Activated naive CD8-positive, alpha-beta T cell treated with anti-CD3 and anti-CD28 coated beads, Interleukin-2, amount 10 ng/mL, durations not matched to agents 7 days and 5 days (primary cell): ENCODE measurements at places on chromosomes 11 and 22. TPM values are rescaled to one million over a fixed set of nuclear protein-coding genes. Genes with fewer than 3 reads are reported as not detected.

The WEE1 gene
- 50.5 TPM for total RNA-seq

DNA sequence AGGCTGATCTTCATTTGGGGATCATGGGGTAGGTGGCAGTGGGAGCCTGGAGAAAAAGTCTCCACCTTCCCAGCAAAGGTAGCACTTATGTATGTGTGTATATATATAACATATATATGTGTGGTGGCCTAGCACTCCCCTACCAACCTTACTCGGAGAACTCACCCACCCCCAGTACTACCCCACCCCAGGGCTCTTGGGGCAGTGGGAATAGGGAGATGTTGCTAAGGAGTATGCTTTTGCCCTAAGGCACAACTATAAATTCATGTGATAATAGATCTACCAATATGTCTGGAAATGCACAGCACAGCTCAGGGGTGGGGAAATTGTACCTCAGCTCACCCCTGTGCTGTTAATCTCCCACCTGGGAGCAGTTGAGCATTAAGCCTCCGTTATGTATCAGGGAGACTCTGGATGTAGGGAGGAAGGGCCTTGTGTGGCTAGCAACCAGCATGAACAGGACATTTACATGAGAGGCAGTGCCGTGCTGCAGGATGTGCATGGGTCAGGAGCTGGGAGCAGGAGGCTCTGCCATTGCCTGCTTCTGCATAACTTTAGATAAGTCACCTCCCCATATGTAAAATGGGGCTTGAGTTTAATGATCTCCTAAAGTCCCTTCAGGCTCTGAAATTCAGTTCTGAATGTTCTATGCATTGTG lies 57.3 kb downstream of the C11orf91 start:
- no peak for DNase-seq
- H3K4me1 ChIP-seq: no peaks in the 10 kb centered on the region
- peaks cover 7% of the 10 kb centered on the region for H3K27me3 ChIP-seq
- no peak overlapping the region for H3K4me3 ChIP-seq
- H3K36me3 ChIP-seq: no peaks in the 10 kb centered on the region
- H3K27ac ChIP-seq: no peak overlapping the region

- no peaks in the 10 kb centered on the region for H3K4me1 ChIP-seq
- no peaks in the 10 kb centered on the region for H3K36me3 ChIP-seq
- H3K27ac ChIP-seq: no peak overlapping the region
- DNase-seq: no peak
- no peak overlapping the region for H3K4me3 ChIP-seq
Observed at GRCh38 chr22:47798229-47798628, 1035.8 kb downstream of the TBC1D22A start.

- DNase-seq: no peak
- H3K27ac ChIP-seq: no peak overlapping the region
- H3K27me3 ChIP-seq: peaks cover 17% of the 10 kb centered on the region
Observed at GRCh38 chr11:70582886-70583641, 184.7 kb downstream of the CTTN start.

DNA sequence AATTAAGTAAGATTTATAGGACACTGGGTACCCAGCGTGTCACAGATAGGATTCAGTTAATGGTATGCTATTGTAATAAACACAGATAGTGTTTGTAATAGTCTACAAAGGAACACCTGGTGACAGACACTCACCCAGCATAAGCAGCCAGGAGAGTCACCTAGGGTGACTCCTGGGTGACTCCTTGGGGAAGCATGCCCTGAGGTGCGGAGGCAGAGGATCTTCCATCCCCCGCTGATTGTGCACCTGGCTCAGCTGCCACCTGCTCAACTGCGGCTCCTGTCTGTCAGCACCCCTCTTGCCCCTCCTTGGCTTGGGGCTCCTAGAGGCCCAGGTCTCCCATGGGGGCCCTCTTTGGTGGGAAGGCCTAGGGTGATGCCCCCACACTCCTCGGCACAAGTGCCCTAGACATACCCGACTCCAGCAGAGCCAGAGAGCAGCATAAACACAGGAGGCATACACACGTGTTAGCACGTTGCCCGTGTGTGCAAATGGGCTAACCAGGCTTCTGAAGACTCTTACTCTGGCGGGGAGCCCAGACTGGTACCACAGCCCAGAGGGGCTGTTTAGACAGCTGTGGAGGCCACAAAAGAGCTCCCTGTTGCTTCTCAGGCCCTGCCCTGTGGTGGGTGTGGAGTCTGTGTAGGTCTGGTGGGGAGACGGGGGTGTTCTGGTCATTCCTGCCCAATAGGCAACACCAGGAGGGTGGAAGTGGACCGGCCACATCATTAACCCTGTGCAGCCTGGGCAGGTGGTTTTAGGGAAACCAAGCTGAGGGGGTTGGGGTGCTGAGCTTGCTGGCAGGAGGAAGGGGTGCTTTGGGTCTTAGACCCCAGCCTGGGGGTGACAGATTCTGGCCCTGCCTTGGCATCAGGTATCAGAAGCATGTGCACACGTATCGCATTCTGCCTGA lies 3.0 kb downstream of the INPPL1 start:
- no peaks in the 10 kb centered on the region for H3K27me3 ChIP-seq
- peaks cover 5% of the 10 kb centered on the region for H3K36me3 ChIP-seq
- H3K27ac ChIP-seq: no peak overlapping the region
- H3K4me1 ChIP-seq: peaks cover 15% of the 10 kb centered on the region
- H3K4me3 ChIP-seq: no peak overlapping the region

- peaks cover 2% of the 10 kb centered on the region for H3K27me3 ChIP-seq
- H3K4me1 ChIP-seq: no peaks in the 10 kb centered on the region
- no peak overlapping the region for H3K4me3 ChIP-seq
- no peaks in the 10 kb centered on the region for H3K36me3 ChIP-seq
Observed at GRCh38 chr11:4203603-4204360, 109.2 kb downstream of the RRM1 start.

GRCh38 chr11:96061730-96062129 lies 137.8 kb upstream of the MTMR2 start:
- no peak overlapping the region for H3K27ac ChIP-seq
- H3K27me3 ChIP-seq: no peaks in the 10 kb centered on the region
- DNase-seq: no peak
- H3K4me3 ChIP-seq: no peak overlapping the region

The ABCC8 gene
- not detected for total RNA-seq

DNA sequence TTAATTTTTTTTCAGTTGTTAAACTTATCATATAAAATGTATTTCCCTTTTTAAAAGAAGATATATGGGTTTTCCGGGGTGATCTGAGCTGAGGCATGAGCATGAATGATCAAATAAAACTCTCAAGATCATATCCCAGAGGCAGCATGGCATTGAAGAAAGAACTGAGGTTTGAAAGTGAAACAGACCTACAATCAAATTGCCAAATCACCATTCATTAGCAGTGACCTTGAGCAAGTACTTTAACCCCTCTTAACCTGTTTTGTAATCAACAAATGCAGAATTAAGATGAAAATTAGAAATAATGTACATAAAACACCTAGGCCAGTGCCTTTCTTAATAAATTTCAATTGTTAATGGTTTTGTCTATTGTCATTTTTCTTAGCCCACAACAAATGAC lies 116.0 kb downstream of the RBFOX2 start:
- H3K4me1 ChIP-seq: peaks cover 11% of the 10 kb centered on the region
- no peaks in the 10 kb centered on the region for H3K36me3 ChIP-seq
- no peak overlapping the region for H3K27ac ChIP-seq
- no peak for DNase-seq
- H3K4me3 ChIP-seq: no peak overlapping the region
- peaks cover 4% of the 10 kb centered on the region for H3K27me3 ChIP-seq

The GSTT2 gene
- total RNA-seq: not detected

GRCh38 chr11:28566339-28567089 lies 458.3 kb downstream of the METTL15 start:
- no peak for DNase-seq
- H3K36me3 ChIP-seq: no peaks in the 10 kb centered on the region

DNA sequence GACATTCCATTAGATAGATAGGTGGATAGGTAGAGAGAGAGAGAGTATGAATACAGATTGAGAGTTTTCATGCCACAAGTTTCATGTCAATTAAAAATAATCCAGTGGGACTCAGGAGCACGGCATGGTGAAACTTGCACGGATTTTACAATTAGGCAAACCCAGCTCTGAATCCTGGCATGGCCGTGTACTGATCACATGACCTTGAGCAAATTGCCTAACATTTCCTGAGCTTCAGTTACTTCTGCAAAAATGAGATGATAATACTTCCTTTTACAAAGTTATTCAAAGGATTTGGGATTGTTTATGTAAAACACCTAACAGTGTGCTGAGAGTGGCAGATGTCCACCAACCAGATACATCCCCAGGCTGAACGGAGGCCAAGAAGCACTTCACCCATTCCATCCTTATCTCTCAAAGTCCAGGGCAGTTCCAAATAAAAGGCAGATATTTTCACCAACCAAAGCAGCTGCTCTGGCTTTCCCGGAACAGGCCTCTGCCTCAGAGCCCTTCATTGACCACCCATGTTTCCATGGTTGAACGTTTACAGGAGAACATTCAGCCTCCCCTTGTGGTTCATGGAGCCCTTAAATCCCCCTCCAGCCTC lies 17.9 kb downstream of the APLNR start:
- H3K4me3 ChIP-seq: no peak overlapping the region
- no peaks in the 10 kb centered on the region for H3K36me3 ChIP-seq
- no peaks in the 10 kb centered on the region for H3K4me1 ChIP-seq
- peaks cover 17% of the 10 kb centered on the region for H3K27me3 ChIP-seq

DNA sequence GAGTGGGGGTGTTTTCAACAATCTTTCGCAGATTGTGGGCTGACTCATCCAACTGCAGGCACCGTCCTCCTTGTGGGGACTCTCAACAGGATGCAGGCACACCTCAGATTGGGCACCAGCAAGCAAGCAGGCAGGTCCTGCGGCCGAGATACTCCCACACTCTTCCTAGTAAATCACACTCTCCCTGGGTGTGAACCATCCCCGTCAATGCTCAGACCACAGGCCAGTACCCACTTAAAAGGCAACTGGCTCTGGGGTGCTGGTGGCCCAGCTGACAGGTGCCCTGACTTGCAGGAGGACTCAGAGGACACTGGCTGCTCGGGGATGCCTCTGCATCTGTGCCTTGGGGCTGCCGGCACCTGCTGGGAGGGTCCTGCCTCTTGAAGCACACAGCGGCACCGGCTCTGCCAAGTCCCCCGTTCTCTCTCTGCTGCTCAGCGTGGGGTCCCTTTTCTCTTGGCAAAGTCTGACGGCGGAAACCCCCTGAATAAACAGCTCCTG lies 282.5 kb downstream of the CTTN start:
- H3K36me3 ChIP-seq: no peaks in the 10 kb centered on the region
- peaks cover 4% of the 10 kb centered on the region for H3K27me3 ChIP-seq
- DNase-seq: no peak
- H3K4me1 ChIP-seq: peaks cover 5% of the 10 kb centered on the region
- no peak overlapping the region for H3K4me3 ChIP-seq

DNA sequence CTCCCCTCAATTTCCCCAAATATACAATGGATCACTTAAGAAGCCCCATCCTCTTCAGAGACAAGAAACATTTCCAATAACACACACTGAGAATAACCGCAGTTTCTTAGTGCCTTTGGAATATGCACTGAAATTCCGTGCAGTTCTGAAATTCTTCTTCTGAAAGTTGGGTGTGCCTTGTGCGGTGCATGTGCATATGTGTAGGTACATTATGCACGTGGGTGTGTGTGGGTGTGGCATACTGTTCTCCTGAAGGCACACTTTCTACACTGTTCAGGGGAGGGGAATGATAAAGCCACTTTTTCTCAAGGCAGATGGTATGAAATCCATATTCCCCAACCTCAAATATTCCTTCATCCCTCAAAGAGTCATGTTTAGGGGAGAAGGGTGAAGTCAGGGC lies 1.7 kb downstream of the EXPH5 start:
- H3K27me3 ChIP-seq: peaks cover 34% of the 10 kb centered on the region
- no peak overlapping the region for H3K27ac ChIP-seq
- peaks cover 6% of the 10 kb centered on the region for H3K36me3 ChIP-seq
- H3K4me3 ChIP-seq: peak overlapping the region; percentile 98
- no peak for DNase-seq
- H3K4me1 ChIP-seq: peaks cover 15% of the 10 kb centered on the region

DNA sequence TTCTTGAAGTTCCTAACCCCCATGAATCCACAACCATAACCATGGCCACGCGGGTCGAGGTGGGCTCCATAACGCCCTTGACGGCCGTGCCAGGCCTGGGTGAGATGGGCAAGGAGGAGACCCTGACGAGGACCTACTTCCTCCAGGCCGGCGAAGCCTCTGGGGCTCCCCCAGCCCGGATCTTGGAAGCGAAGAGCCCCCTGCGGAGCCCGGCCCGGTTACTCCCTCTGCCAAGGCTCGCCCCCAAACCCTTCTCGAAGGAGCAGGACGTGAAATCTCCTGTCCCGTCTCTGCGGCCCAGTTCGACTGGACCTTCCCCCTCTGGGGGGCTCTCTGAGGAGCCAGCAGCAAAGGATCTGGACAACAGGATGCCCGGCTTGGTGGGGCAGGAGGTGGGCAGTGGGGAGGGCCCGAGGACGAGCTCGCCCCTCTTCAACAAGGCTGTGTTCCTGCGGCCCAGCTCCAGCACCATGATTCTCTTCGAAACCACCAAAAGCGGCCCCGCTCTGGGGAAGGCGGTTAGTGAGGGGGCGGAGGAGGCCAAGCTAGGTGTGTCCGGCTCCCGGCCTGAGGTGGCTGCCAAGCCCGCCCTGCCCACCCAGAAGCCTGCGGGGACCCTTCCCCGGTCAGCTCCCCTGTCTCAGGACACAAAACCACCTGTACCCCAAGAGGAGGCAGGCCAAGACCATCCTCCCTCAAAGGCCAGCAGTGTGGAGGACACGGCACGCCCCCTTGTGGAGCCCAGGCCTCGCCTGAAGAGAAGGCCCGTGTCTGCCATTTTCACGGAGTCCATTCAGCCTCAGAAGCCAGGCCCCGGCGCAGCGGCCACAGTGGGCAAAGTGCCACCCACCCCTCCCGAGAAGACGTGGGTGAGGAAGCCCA lies 75.7 kb downstream of the KIAA1671 start:
- DNase-seq: peak; percentile 36
- no peaks in the 10 kb centered on the region for H3K36me3 ChIP-seq
- H3K27ac ChIP-seq: no peak overlapping the region
- no peak overlapping the region for H3K4me3 ChIP-seq

DNA sequence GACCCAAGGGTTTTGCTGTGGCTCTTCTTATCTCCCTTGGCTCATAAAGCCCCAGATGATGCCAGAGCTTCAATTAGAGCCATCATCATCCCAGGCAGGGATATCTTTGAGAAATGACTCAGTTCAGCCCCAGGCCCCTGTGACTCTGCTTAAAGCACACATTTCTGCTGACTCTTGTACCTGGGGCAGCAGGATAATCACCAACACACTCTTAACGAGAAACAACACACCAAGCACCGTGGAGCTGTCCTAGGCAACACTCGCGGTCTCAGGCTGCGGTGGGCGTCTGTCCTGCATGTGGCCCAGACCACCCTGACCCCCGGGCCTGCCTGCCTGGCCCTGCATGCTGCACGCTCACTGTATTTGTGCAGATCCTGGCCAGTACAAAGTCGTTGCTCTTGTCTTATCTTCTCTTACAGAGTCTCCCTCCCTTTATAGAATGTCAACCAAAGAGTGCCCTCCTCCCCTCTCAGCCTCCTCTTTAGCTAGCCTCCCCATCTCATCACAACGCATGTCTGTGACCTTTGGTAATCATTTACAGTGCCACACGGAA lies 114.2 kb upstream of the PARVA start:
- DNase-seq: no peak
- no peak overlapping the region for H3K27ac ChIP-seq
- no peaks in the 10 kb centered on the region for H3K27me3 ChIP-seq

- H3K36me3 ChIP-seq: no peaks in the 10 kb centered on the region
- H3K4me3 ChIP-seq: no peak overlapping the region
- no peak overlapping the region for H3K27ac ChIP-seq
- DNase-seq: no peak
- no peaks in the 10 kb centered on the region for H3K4me1 ChIP-seq
Observed at GRCh38 chr11:21687643-21688042, 505.2 kb upstream of the ANO5 start.
